Kidney (tissue), 22 donors: ENCODE measurements at places on chromosomes 13 and 19.
A peak's percentile ranks its signal among the peaks of the same experiment; 100 is the strongest.

DNA sequence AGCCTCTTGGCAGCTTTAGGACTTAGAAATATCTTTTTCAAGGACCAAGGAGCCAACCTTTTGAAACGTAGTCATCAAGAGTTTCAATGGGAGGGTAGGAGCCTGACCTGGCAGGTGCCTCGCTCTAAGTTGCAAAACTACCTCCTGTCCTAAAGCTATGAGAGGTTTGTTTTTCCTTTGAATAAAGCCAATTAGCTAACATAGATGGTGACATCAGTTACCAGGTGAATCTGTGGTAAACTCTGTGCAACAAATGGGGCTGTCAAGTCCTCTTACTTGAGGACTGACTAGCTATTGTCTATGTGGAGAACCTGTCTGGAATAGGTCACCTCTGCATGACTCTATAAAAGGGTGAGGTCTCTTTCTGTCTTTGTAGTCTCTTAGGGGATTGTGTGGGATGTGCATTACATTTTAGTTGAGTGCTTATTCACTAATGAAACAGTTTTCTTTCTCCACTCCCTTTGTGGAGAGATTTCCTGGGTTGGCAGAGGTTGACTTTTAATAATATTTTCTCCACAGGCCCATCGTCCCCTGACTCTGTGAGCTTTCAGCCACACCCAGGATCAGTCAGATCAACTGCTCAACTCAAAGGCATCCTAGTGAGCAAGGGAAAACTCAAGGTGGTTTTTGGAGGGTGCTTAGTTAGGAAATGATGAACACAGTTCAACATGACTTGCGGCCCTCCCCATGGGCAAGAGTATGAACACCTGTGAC is 9.9 kb downstream of the ARL11 start:
- H3K27me3 ChIP-seq = no peaks in the 10 kb centered on the region
- no peaks in the 10 kb centered on the region for H3K36me3 ChIP-seq

DNA sequence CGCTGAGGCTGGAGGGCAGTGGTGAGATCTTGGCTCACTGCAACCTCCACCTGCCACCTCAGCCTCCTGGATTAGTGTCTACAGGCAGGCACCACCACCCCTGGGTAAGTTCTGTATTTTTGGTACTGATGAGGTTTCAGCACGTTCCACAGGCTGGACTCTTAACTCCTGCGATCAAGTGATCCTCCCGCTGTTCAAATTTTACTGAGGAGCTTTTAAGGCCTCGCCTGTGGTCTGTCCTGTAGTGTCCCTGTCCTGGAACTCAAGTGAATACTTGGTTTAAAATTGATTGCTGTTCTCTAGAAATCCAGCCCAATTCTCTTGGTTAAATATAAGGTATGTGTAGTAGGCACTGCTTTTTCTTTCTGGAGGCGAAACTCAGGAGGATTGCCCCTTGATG is 65.2 kb downstream of the DPRX start:
- no peak for DNase-seq
- no peak overlapping the region for H3K27ac ChIP-seq
- no peaks in the 10 kb centered on the region for H3K4me1 ChIP-seq
- no peaks in the 10 kb centered on the region for H3K27me3 ChIP-seq

DNA sequence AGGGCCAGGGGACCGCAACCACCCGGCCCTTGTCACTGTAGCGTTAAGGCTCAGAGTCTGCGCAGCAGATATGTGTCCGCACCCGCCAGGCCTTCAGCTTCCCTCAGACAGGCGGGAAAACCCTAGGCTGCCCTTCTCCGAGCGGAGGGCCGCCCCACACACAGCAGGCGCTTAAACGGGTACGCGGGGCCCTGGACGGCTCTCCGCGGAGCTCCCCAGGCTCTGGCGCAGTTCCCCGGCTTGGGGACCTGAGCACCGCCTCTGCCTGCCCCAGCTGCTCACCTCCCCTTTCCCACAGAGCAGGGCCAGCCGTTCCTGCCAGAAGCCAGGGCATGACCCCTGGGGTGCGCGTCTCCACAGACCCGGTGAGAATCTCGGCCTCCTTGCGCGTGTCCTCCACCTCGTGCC is 593 bp downstream of the ZNF135 start:
- DNase-seq = no peak
- no peaks in the 10 kb centered on the region for H3K36me3 ChIP-seq
- no peaks in the 10 kb centered on the region for H3K4me1 ChIP-seq
- peak overlapping the region; percentile 92 for H3K27ac ChIP-seq
- peak overlapping the region; percentile 68 for H3K4me3 ChIP-seq

DNA sequence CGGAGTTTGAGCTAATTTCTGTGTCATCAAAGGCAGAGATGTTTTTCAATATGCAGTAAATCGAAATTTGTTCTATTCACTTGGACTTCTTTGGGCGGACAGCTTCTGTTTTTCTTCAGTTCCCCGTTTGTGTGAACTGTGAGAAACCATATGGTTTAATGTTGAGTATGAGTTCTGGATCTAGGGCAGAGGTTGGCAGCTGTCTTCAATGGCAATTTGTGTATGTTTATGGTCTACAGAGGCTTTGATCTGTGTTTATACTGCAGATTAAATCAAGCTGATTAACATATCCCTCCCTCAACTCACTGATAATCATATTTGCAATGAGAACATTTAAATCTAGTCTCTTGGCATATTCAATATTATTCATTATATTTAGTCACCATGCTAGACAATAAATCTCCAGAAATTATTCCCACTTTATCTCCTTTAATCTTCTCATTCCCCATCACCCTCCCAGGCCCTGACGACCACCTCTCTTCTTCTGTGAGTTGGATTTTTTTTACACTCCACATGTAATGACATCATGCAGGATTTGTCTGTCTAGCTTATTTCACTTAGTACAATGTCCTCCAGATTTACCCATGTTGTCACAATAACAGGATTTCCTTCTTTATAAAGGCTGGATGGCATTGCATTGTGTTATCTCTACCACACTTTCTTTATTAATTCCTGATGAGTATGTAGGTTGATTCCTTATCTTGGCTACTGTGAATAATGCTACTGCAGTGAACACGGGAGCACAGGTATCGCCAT is 9.0 kb downstream of the ZNF331 start:
- no peaks in the 10 kb centered on the region for H3K27me3 ChIP-seq
- H3K36me3 ChIP-seq = peaks cover 3% of the 10 kb centered on the region
- H3K4me3 ChIP-seq = no peak overlapping the region
- no peaks in the 10 kb centered on the region for H3K4me1 ChIP-seq
- no peak overlapping the region for H3K27ac ChIP-seq

DNA sequence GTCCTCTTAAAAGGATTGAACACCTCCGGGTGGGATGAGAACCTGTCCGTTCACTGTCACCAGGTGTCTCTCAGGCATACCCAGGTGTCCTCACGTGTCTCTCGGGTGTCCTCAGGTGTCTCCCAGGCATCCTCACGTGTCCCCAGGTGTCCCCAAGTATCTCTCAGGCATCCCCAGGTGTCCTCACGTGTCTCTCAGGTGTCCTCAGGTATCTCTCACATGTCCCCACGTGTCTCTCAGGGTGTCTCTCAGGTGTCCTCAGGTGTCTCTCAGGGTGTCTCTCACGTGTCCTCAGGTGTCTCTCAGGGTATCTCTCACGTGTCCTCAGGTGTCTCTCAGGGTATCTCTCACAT is 33.8 kb downstream of the ATP4B start:
- no peaks in the 10 kb centered on the region for H3K27me3 ChIP-seq
- no peak overlapping the region for H3K4me3 ChIP-seq
- H3K27ac ChIP-seq = no peak overlapping the region
- no peaks in the 10 kb centered on the region for H3K4me1 ChIP-seq
- DNase-seq = no peak

- H3K27me3 ChIP-seq = peaks cover 2% of the 10 kb centered on the region
- no peak overlapping the region for H3K27ac ChIP-seq
- no peaks in the 10 kb centered on the region for H3K4me1 ChIP-seq
- no peaks in the 10 kb centered on the region for H3K36me3 ChIP-seq
- DNase-seq = no peak
- H3K4me3 ChIP-seq = no peak overlapping the region
These were observed 1.9 kb upstream of the CRX start for GRCh38 chr19:47819858-47820257.

GRCh38 chr13:29472332-29472961 is 123.0 kb downstream of the SLC7A1 start:
- H3K27me3 ChIP-seq = no peaks in the 10 kb centered on the region
- peak; percentile 39 for DNase-seq
- no peaks in the 10 kb centered on the region for H3K36me3 ChIP-seq
- no peak overlapping the region for H3K27ac ChIP-seq
- H3K4me3 ChIP-seq = no peak overlapping the region
- no peaks in the 10 kb centered on the region for H3K4me1 ChIP-seq
